ENCODE measurements at places on chromosomes 5 and 9. TPM values are rescaled to one million over a fixed set of nuclear protein-coding genes. Genes with fewer than 3 reads are reported as not detected.

MARVELD2 gene
- polyA plus RNA-seq = 0.17 TPM

HMMR gene
- 4.1 TPM for polyA plus RNA-seq

TOR1A gene
- polyA plus RNA-seq = 19.7 TPM

TMEM174 gene
- polyA plus RNA-seq = not detected

LECT2 gene
- not detected for polyA plus RNA-seq

PCDH12 gene
- polyA plus RNA-seq = 4.0 TPM

CCDC192 gene
- polyA plus RNA-seq = 0.35 TPM

FSTL4 gene
- 2.6 TPM for polyA plus RNA-seq

ANKH gene
- polyA plus RNA-seq = 17.5 TPM

PCDHB5 gene
- 4.5 TPM for polyA plus RNA-seq

ARHGEF39 gene
- polyA plus RNA-seq = 1.5 TPM

ANKS6 gene
- 16.9 TPM for polyA plus RNA-seq

SHLD3 gene
- 3.9 TPM for polyA plus RNA-seq

BRINP1 gene
- 6.4 TPM for polyA plus RNA-seq

TNFAIP8 gene
- 3.9 TPM for polyA plus RNA-seq

BTNL8 gene
- polyA plus RNA-seq = 0.07 TPM

TRIM36 gene
- 2.3 TPM for polyA plus RNA-seq

ARHGEF37 gene
- 4.3 TPM for polyA plus RNA-seq

CCT5 gene
- 126 TPM for polyA plus RNA-seq
